ENCODE measurements at places on chromosomes 7 and 10. TPM values are rescaled to one million over a fixed set of nuclear protein-coding genes. Genes with fewer than 3 reads are reported as not detected.

The PON1 gene
- 42.2 TPM for polyA plus RNA-seq

The STOX1 gene
- polyA plus RNA-seq = 1.6 TPM

The HOGA1 gene
- 6.9 TPM for polyA plus RNA-seq

The UMAD1 gene
- polyA plus RNA-seq = 19.9 TPM

The OR2A2 gene
- polyA plus RNA-seq = not detected

The HOXA13 gene
- polyA plus RNA-seq = 6.2 TPM

The RNF32 gene
- 2.9 TPM for polyA plus RNA-seq

The NEURL1 gene
- polyA plus RNA-seq = 4.2 TPM

The TMEM130 gene
- 3.3 TPM for polyA plus RNA-seq

The TMEM273 gene
- polyA plus RNA-seq = not detected

The ZNF138 gene
- polyA plus RNA-seq = 3.8 TPM

The ATP6V0A4 gene
- 0.34 TPM for polyA plus RNA-seq

The FBXL15 gene
- 47.4 TPM for polyA plus RNA-seq

The NCF1 gene
- 1.2 TPM for polyA plus RNA-seq

The CYP2E1 gene
- not detected for polyA plus RNA-seq

The STEAP1 gene
- polyA plus RNA-seq = 8.5 TPM

The PIP gene
- not detected for polyA plus RNA-seq

The BAIAP2L1 gene
- 25.4 TPM for polyA plus RNA-seq

The FAM13C gene
- polyA plus RNA-seq = 2.2 TPM

The MOGAT3 gene
- polyA plus RNA-seq = 10.5 TPM

The CPA4 gene
- polyA plus RNA-seq = 3.3 TPM

The SEMA3C gene
- 34.8 TPM for polyA plus RNA-seq

The MRLN gene
- polyA plus RNA-seq = not detected

The ECHS1 gene
- 167 TPM for polyA plus RNA-seq

The GPER1 gene
- polyA plus RNA-seq = 9.1 TPM

The ST8SIA6 gene
- 0.94 TPM for polyA plus RNA-seq

Measured in hepatocyte (in vitro differentiated cells).